ENCODE measurements at places on chromosomes 4 and X.
A peak's percentile ranks its signal among the peaks of the same experiment; 100 is the strongest.

GRCh38 chr4:69930768-69931167, at the start of gene CSN1S1:
Gene CSN1S1 (plus strand): TSS chr4:69931068. CDS start chr4:69932556, 1,488 bp downstream.
- no peak for DNase-seq

- no peak for DNase-seq
These were observed 611.2 kb downstream of the RPA4 start for GRCh38 chrX:97494756-97495372.

DNA sequence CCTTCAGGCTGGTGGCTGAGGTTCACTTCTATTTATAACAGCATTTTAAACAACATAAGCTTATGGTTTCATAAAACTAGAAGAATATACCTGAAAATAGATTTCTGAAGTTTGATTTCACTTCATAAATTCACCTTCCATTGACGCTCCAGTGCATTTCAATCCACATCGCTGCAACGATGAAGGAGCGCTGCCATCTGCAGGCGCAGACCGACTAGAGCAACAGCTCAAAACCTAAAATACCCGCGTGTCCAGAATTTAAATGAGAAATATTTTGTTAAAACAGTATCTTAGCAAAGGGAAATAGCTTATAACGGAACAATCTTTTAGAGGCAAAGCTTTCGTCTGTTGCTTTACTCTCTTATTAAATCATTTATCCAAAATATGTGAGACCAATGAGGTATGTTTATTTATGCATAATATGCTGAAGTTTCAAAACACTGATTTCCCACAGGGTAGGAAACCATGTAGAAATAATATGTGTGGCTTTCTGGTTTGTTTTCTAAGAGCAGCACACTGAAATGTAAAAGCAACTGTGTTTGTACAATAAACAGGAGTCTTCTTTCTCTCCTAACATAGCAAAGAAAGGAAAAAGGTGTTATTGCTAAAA, 816.4 kb upstream of the FRG1 start:
- no peak for DNase-seq

- no peak for DNase-seq
These were observed 3.4 kb downstream of the CPLX1 start for GRCh38 chr4:822361-823175.

DNA sequence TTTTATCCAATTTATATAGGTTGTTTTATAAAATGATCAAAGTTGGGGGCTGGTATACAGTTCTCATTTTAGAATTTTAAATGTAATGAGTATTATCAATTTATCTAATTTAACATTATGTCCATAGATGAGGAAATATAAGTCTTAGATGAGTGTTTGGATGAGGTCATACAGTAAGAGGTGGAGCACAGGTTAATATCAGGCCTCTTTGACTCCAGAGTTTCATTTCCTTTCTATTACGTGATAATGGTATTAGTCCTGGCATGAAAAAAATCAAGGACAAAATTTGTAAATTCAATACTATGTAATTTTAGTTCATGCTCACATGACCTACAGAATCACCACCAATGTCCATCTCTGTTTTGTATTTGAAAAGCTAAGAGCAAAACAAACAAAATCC, 269.8 kb downstream of the FSTL5 start:
- DNase-seq, result no peak

- no peak for DNase-seq
These were observed 78.6 kb upstream of the STS start for GRCh38 chrX:7068939-7069367.

DNA sequence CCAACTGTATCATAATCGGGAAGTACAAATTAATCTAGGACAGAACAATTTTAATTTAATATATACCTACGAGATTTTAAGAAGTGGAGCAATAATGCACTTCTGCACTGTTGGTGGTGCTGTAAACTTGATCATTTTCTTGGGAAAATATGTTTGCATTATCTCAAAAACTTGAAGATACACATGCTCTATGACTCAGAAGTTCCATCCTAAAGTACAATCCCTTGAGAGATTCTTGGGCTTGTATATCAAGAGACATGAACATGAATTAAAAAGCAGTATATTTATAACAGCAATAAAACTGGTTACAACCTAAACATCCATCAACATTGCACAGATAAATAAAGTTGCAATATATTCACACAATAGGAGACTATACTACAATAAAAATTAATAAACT, 168.8 kb downstream of the CLCN4 start:
- no peak for DNase-seq

DNA sequence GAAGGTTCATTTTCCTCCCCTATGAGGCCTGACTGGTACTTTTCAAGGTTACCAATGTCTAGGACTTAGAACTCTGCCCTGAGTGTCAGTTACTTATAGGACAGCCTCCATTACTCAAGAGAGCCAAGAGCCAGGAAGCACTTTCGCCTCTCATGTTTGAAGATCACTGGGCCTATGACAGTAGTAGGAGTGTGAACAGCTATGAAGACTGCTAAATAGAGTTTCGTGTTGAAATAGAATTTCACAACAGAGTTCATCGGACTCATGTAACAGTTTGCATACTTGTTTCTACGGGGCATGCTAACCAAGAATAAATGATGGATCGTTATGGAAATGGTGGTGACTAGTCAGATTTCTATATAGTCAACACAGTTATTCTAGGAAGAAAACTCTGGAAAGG, 97.8 kb upstream of the GPC4 start:
- DNase-seq, result peak; percentile 60

- no peak for DNase-seq
These were observed 247.8 kb downstream of the GRID2 start for GRCh38 chr4:92551616-92552015.

DNA sequence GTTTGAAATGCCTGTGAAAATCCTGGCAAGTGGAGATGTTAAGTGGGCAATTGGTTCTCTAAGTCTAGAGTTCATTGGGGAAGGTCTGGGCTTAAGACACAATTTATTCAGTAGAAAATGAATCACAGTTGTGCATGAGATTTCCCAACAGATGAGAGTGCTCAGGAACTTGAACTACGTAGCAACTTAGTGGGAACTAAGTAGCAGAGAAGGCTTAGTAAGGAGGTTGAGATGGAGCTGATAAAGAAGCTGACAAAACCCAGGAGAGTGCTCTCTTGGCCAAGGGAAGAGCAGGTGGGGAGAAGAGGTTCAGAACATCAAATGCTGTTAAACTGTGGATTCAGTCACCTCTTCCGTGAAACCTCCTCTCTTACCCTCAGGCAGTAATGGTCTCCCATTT, 33.0 kb downstream of the AFF1 start:
- peak; percentile 57 for DNase-seq

DNA sequence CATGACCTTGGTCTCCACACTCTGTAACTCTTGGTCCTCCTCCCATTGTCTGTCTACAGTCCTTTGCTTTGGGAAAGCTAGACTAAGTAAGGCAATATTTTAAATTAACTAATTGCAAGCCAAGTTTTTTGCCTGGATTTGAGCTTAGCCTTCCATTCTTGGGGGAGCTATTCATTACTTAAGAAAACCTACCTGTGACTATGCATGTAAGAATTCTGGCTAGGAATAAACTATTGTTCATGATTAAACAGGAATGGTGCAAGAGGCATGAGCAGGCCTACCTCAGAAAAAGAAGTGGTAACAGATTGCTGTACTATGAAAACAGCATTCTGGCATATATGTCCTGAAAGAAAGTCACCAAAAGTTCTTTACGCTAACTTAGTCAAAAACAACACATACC, 309.4 kb downstream of the MAPK10 start:
- DNase-seq, result no peak

- DNase-seq, result no peak
These were observed 55.5 kb downstream of the GSPT2 start for GRCh38 chrX:51798701-51799100.

DNA sequence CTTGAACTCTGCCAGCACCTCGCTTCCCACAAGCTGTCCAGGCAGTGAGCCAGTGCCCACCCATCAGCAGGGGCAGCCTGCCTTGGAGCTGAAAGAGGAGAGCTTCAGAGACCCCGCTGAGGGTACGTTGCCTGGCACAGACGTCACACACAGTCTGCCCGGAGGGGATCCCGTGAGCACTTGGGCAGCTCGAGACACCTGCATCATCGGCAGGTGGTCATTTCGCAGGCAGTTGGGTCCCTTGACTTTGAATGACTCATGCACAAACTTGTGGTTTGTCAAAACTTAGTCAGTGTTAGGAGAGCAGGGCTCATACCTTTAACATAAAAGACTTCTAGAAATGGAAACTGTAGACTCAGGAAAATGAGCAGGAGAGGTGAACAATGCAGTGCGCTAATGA, 9.9 kb downstream of the TACC3 start:
- DNase-seq, result no peak

DNA sequence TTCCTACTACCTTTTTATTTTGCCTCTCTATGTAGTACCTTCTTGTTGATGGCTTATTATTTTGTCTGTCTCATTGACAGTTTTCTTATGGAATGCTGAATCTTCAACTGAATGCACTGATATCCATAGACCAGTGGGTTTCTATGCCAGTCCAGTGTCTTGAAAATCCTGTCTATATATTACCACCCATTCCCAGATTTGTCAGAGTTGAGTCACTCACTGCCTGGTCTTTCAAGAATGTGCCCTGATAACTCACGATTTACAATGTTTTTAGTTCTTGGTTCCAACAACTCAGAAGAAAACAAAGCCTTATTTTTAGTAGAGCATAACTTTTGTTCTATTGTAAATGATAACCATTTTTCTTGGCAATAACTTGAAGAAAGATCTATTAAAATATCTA, 606.0 kb upstream of the PITX2 start:
- DNase-seq, result no peak

GRCh38 chr4:104795264-104795939, 300.7 kb upstream of the CXXC4 start:
- DNase-seq, result peak; percentile 49

DNA sequence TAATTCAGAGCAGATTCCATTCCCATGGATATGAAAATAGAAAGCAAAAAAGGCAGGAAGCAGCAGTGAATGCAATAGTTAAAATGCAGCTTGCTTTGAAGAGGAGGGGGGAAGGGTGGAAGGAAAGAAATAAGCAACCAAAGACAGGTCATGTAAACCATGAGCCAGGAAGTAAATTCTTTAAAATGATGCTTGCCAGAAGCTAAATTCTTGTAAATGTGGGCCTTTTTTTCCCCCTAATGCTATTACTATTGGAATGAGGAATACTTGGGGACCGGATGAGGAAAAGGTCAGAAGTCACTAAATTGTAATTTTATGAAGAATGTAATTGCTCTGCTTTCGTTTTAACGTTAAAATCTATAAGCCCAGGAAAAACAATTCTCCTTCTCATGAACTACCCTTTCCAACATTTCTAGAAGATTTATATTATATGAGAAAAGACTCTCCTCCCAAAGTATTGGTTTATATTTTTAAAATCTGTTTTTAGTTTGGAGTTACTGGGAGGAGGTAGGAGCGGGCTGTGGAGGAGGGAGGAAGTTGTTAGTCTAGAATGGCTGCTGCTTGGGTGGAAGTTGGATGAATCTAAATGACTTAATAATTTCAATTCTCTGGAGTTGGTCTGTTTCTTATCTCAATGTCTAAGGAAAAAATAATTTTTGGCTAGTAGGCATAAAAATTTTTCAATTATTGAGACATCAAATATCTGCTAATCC, 77.6 kb upstream of the PCDH18 start:
- no peak for DNase-seq

GRCh38 chr4:14700544-14700943, 301.7 kb upstream of the CPEB2 start:
- DNase-seq, result no peak

DNA sequence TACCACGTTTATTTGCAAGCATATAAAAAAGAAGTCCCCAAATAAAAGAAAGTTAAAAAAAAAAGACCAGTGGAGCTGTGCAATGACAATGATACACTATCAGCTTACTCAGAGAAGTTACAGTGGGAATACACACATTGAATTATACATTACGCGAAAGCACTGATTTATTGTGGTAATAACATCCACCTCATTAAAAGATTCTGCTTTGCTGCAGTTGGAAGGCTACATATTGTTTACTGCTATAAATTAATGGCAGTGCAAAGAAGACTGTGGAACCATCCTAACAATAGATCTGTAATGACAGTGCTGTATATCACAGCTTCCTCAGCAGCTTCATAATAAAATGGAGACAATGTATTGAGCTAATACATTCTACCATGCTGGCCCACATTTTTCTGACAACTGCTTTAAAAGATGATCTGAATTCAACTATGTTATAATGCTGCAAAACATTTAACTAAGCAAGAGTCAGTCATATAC, 142.5 kb upstream of the MAB21L2 start:
- DNase-seq, result no peak

DNA sequence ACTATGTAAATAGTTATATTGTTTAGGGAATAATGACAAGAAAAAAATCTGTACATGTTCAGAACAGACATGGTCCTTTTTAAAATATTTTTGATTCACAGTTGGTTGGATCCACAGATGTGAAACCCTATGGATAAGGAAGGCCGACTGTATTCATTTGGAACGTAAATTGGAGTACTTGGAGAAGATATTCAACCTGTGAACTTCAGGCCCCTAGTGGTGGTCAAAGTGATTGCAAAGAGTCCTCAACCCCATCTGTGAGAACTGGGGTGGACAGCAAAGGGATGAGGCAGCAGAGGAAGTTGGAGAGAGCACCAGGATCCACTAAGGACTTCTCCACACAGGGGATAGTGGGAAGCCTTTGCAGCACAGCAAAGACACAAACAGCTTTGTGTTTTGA, 6.2 kb upstream of the CXCL13 start:
- peak; percentile 55 for DNase-seq

- no peak for DNase-seq
These were observed 404.2 kb downstream of the MID1IP1 start for GRCh38 chrX:39205467-39205866.

DNA sequence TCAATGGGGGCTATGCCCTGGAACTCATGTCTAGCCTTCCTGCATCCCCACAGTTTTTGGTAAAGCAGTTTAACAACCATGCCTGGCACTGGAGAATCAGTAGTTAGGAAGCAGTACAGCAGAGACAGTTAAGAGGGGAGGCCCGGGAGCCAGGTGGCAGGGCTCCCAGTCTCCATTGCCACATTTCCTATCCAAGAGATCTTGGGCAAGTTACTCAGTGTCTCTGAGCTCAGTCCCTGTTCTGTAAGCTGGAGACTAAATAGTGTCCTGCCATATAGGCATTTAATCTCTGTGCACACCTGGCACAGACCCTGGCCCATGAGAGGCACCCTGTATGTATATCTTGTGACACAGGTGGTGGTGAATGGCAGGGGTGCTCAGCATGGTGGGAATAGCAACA, 156.1 kb upstream of the EOLA2 start:
- DNase-seq, result no peak

- DNase-seq, result no peak
These were observed 26.1 kb downstream of the PPP2R3B start for GRCh38 chrX:360496-361150.

DNA sequence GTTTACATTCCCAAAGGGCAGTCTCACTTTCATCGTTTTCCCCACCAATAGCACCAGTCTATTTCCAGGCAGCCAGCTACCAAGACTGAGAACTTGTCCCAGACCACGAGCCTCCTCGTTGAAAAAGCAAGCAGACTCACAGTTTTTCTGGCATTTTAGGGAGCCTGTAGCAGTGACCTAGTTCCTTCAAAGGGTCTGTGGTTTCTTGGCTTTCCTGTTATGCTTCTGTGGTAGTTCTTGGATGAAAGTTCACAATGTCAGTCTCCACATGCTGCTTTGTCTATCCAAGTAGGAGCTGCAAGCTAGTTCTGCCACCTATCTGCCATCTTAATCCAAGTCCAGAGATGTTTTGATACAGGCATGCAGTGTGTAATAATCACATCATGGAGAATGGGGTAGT, 151.6 kb upstream of the ZC4H2 start:
- DNase-seq, result no peak

Data from MV-4-11 (cell line).